Fibroblast of lung (primary cell): ENCODE measurements at places on chromosomes 1 and 21. TPM values are rescaled to one million over a fixed set of nuclear protein-coding genes. Genes with fewer than 3 reads are reported as not detected.

DNA sequence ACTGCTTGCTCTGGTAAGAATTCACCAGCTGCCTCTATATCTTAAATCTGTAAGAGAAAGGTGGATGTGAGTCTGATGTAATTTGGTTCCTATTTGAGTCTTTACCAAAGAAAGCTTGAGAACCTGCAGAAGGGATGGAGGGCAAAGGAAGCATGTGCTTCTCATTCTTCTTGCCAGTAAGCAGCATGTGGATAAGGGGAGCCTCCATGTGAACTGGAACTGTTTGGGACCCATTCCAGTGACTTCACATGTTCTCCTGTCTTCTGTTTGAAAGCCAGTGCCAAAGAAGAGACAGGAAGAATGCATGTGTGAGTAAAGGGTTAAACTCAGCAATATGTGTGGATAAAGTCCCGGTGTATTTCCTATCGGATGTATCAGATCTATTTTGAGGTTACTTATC, 119.6 kb upstream of the ADGRL2 start:
- peak; percentile 28 for DNase-seq

Gene FAM3B
- total RNA-seq: not detected in 2 replicates

DNA sequence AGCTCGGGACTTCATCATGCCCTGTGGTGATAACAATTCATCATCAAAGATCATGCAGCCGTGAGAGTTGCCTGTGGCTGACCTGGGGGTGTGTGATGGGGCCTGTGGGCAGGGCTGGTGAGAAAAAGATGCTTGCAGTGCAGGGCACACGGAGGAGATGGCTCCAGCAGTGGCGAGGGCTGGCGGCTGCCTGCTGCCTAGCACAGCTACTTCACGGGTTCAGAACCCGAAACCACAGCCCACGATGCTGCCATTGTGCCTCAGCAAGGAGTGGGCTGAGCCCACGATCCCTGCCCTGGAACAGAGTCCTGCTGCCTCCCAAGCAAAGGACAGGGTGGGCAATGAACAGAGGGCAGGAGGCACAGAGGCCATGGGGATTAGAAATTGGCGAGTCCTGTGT, 631 bp upstream of the KRTAP10-9 start:
- DNase-seq: no peak

- DNase-seq: no peak
Measured at GRCh38 chr1:6261615-6261995, 707 bp upstream of the GPR153 start.

DNA sequence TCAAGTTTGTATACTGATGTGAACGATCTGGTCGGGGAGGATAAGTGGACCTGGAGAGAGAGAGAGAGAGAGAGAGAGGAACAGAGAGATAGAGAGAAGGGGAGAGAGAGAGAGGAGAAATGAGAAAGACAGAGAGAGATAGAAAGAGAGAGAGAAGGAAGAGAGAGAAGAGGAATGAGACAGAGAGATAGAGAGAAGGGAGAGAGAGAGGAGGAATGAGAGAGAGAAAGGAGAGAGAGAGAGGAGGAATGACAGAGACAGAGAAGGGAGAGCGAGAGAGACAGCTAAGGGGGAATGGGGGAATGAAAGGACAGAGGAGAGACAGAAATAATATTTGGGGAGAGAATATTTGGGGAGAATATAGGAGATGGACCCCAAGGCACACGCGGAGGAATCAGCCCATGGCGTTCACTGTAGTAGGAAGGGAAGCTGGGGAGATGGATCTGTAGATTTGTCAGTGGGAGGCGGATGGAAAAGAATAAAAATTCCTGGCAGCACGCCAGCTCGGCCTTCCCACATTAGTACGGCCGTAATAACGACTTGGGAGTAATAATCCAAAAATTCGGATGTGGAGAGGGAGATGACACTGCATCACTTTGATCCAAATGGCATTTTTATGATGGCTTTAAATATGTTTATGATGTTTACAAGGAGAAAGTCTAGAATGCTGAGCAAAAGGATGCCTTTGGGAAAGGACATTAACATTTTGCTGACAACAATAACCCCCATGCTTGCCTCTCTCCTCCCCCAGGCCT, 159.8 kb upstream of the KCNJ6 start:
- no peak for DNase-seq

Gene ZNF281
- total RNA-seq: 32.9 and 39.0 TPM in 2 replicates

Gene OR2T33
- total RNA-seq: not detected in 2 replicates
